ENCODE measurements at places on chromosomes 1 and 21. TPM values are rescaled to one million over a fixed set of nuclear protein-coding genes. Genes with fewer than 3 reads are reported as not detected.

The MYBPH gene
- total RNA-seq = not detected

GRCh38 chr1:14923727-14924452 lies 229.7 kb upstream of the TMEM51 start:
- peak; percentile 57 for DNase-seq

DNA sequence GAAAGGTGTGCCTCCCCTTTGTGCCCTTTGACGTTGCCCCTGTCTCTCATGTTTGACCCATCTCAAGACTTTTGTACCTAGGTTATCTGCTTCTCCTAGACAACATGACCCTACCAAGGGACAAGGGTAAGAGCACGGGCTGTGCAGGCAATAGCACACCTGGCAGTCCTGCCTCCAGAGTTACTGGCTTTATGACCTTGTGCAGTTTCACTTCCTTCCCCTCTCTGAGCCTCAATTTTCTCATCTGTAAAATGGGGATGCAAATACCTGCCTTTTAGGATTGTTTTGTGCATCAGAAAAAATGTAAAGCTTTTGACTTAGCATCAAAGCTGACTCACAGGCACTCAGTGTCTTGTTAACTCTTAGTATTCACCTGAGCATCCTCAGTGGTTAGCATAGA lies 36.4 kb downstream of the ELK4 start:
- DNase-seq = no peak

DNA sequence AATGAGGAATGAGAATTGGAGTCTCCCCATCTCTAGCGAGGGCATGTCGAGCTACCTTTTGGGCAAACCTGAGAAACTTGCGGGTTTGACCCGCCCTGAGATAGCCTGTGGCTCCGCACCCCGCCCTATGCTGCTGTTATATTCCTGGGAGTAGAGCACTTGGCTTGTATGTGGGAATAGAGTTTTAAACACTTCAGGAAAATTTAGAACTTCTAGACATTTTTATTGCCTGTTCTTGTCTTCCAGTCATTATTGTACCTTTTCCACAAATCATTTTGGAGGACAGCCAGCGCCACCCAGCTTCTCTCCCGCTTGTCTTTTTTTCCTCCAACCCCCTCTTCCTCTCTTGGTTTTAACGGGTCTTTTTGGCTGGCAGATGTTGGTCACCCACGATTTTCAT lies 738 bp downstream of the GNPAT start:
- peak; percentile 69 for DNase-seq

- peak; percentile 53 for DNase-seq
These were observed 157.8 kb downstream of the TRABD2B start for GRCh38 chr1:47839433-47839760.

The OPRD1 gene
- 0.12 TPM for total RNA-seq

The RNU1-2 gene
- total RNA-seq = 1,159 TPM

DNA sequence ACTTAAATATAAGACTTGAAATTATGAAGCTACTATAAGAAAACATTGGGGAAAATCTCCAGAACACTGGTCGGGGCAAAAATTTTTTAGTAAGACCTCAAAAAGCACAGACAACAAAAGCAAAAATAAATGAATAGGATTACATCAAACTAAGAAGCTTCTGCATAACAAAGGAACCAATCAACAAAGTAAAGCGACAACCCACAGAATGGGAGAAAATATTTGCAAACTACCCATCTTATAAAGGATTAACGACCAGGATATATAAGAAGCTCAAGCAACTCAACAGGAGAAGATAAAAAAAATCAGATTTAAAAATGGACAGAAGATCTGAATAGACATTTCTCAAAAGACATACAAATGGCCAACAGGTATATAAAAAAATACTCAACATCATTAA lies 19.1 kb downstream of the UCHL5 start:
- DNase-seq = no peak

The CELSR2 gene
- 6.1 TPM for total RNA-seq

The TMEM54 gene
- 878 TPM for total RNA-seq

The IVL gene
- not detected for total RNA-seq

- no peak for DNase-seq
These were observed 371 bp upstream of the ODF2L start for GRCh38 chr1:86396498-86396890.

The NBPF6 gene
- not detected for total RNA-seq

DNA sequence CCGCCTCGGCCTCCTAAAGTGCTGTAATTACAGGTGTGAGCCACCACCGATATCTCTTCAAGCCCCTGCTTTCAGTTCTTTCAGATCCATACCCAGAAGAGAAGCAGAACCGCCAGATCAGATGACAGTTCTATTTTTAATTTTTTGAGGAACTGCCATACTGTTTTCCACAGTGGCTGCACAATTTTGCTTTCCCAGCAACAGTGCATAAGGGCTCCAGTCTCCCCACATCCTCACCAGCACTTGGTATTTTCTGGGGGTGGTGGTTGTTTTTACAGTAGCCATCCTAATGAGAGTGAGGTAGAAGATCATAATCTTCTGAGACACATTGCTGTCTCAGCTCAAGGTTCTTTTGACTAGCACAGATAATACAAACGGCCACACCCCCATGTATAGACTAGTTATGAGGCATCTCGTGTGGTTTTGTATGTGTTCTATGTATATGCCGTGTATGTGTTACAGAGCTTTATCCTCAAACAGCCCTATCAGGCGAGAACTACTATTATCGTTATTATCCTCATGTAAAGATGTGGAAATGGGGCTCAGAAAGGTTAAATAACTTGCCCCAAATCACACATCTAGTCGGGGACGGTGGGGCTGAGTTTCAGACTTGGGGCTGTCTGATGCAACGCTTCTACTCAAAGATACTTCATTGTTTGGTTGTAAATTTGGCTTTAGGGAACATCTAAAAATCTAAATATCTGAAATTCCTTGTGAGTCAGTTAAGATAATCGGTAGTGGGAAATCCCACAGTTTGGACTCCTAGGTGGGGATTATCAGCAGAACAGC lies 12.0 kb downstream of the FHAD1 start:
- no peak for DNase-seq

- no peak for DNase-seq
These were observed 11.9 kb downstream of the WRAP73 start for GRCh38 chr1:3638027-3638426.

GRCh38 chr1:52632732-52633290 lies at the start of gene SHISAL2A:
SHISAL2A (plus strand) TSS chr1:52633168; CDS start chr1:52633494, 326 bp downstream.
- DNase-seq = peak; percentile 24

DNA sequence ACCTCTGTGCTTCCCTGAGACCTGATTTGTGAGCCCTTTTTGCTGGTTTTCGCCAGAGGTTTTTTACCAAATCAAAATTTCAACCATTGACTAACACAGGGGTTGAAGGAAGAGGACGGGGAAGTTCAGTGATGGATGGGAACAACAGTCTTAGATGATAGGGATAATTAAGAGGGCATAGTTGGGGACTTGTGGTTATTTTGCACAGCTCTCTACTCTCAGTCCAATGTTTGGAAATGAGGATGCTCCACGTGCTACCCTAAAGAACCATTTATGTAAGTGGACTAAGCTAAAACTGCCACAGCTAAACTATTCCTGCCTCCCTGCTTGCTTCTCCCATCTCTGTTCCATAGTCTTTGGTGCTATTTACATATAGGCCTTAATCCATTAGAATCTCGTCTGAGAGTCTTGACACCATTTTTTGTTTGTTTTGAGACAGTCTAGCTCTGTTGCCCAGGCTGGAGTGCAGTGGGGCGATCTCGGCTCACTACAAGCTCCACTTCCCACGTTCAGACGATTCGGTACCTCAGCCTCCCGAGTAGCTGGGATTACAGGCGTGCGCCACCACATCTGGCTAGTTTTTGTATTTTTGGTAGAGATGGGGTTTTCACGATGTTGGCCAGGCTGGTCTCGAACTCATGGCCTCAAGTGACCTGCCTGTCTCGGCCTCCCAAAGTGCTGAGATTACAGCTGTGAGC lies 684 bp upstream of the MCL1 start:
- DNase-seq = no peak

The AMIGO1 gene
- total RNA-seq = 3.9 TPM

- no peak for DNase-seq
These were observed 3.6 kb downstream of the NUP210L start for GRCh38 chr1:154151311-154151710.

- DNase-seq = peak; percentile 94
These were observed 14.4 kb downstream of the RNF223 start for GRCh38 chr1:1059494-1060280.

The KMO gene
- total RNA-seq = not detected

The TMEM269 gene
- not detected for total RNA-seq

DNA sequence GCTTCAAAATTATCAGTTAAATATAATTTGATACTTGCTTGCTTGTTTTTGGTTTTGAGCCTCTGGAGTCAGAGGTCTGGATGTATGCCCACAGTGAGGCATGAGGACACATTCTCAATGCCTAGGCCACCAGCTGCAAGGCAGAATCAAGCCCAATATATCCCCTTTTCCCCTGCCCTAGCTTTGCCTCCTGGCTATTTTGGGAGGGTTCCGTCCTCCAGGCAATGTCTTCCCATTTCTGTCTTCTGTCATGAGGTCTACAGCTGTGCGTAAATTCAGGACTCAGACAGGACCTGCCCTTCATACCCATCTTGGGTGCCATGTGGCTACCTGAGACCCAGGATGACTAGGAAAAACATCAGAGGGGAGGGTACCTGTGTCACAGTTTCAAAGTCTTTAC lies 19.2 kb downstream of the NRDC start:
- DNase-seq = no peak

DNA sequence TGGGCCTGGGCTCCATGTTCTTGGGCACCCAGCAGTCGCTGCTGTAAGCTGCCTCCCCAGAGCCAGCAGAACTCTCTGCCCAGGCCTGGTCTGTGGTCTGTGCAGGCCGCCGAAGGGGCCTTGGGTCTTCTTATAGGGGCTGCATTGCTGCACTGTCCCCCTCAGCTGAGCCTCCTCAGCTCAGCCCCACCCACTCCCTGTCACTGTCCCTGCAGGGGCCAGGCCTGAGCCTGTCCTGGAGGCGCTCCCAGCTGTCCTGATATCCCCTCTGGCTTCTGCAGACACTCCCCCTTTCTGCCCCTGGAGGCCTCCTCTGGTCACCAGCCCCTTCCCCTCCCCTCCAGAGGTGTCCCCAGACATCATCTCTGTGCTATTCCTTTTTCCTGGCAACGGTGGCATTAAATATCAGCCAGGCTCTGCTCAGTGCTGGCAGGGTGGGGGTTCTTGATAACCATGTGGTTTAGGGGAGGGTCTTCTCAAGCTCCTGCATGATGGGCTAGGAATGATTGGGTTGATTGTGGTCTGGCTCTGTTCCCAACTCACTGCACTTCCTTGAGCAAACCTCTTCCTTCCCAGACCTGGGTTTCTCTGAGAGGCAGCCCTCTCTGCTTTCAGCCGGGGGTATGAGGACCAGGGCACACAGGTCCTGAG lies 3.7 kb upstream of the FOXO6 start:
- no peak for DNase-seq

The GNAT2 gene
- total RNA-seq = 0.32 TPM

The BTF3L4 gene
- 20.7 TPM for total RNA-seq

The C1orf94 gene
- not detected for total RNA-seq

GRCh38 chr1:221165839-221166500 lies 286.7 kb downstream of the HLX start:
- DNase-seq = no peak

GRCh38 chr1:208161005-208161404 lies 83.2 kb downstream of the PLXNA2 start:
- no peak for DNase-seq

GRCh38 chr1:171220081-171220420 lies 28.2 kb upstream of the FMO1 start:
- no peak for DNase-seq

The OR2L13 gene
- not detected for total RNA-seq

The AVPR1B gene
- 0.89 TPM for total RNA-seq

The CD2 gene
- 2.9 TPM for total RNA-seq

The CLCA1 gene
- 1,116 TPM for total RNA-seq

GRCh38 chr1:50098591-50099021 lies 10.1 kb upstream of the ELAVL4 start:
- DNase-seq = no peak

GRCh38 chr1:152972196-152972886 lies 1.9 kb downstream of the SPRR4 start:
- DNase-seq = no peak

- peak; percentile 35 for DNase-seq
These were observed 30.8 kb upstream of the EPS8L3 start for GRCh38 chr1:109794319-109795132.

DNA sequence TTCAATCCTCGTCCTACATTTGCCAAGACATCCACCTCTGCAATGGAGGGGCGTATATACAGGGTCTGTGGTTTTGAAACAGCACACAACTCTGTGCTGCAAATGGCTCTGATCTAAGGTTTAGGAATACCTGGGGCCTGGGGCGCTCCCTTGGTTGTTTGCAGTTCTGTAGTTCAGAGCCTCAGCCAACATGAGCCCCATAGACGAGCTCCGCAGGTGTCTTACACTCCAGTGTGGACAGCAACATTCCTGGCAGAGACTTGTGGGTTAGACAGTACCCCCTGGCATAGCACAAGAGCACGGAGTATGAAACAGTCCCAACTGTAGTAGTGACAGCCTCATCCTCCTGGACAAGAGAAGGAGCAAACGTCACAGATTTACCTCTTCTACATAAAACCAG lies 120.3 kb upstream of the BARHL2 start:
- DNase-seq = no peak

The SLC44A3 gene
- 55.4 TPM for total RNA-seq

- no peak for DNase-seq
These were observed 308.1 kb downstream of the ADGRL2 start for GRCh38 chr1:82108843-82109242.

The PLEKHG5 gene
- total RNA-seq = 13.9 TPM

DNA sequence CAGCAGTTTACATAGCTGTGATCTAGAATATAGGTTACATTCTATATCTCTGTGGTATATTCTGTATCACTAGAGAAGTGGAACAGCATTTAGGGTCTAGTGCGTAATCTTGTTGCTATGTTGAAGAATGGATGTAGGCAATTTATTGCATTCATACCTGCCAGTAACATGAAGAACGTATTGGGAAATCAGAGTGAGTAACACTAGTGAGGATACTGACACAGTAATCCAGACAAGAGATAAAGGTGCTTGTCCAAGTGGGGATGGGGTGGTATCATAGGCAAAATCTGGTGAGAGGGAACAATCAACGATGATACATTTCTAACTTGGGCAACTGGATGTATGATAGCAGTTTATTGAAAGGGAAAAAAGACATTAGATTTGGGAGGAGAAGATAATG lies 9.8 kb downstream of the PPP2R5A start:
- DNase-seq = no peak

DNA sequence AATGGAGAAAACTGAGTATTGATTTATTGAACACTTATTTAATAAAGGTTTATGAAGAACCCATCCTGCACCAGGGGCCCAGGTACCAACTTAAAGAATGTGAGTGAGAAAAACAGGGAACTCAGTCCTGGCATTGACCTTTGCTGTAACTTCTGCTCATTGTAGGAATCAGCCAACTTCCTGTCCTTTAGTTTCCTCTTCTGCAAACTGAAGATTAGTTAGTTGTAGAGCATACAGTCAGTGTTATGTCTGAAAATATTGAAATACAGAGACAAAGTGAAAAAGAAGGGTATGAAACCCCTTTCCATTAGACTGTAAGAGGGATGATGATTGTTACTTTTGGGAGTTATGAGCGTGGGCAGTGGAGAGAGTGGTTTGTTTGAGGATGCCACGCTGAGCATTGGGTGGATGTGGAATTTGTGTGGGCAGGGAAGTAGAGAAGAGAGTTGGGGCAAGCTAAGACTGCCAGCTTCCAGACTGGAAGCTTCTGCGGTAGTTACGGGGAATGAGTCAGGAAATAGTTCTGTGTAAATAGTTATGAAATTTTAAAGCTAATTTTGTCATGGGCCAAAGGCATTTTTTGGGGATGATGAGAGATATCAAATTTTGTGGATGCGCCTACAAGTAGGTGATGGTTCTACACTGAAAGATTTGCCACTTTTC lies 89.2 kb downstream of the GPR88 start:
- DNase-seq = no peak
